ENCODE measurements at places on chromosomes 4 and X. TPM values are rescaled to one million over a fixed set of nuclear protein-coding genes. Genes with fewer than 3 reads are reported as not detected.

The NUP62CL gene
- 0.96 TPM for total RNA-seq

DNA sequence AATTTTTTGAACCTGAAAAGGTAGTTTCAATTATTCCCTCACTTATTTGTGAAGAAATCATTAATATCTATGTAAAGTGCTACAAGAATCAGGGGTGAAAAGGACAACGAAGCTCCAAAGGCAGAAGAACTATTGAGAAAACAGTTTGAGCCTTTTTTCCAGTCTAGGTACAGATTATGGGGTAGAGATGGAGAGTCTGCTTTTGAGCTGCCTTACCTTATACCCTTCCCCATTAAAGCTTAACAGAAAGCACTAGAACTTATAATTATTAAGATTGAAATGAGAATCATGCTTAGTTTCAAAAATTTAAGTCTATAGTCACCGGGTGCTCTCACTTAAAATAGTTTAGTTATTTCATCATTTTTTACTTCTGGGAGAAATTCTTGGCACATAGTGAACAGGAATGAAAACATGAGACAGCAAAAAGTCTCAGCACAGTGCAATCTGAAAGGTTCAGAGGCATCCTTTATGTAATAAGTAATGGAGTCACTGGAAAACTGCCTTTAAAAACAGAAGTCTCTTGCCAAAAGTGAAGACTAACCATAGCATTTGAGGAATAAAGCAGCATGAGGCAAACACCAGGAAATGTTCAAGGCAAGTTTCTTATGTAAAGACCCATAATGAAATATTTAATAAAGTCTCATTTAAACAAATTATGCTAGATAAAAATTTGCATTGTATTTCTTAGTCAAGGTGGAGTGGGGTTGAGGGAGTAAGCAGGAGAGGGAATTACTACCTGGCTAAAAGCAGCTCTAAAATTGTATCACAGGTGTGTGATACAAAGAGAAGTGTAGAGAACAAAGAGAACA, 5.1 kb upstream of the DCLK2 start:
- H3K4me3 ChIP-seq = no peak overlapping the region
- H3K27ac ChIP-seq = no peak overlapping the region
- DNase-seq = no peak
- no peaks in the 10 kb centered on the region for H3K36me3 ChIP-seq
- no peaks in the 10 kb centered on the region for H3K27me3 ChIP-seq

- no peaks in the 10 kb centered on the region for H3K36me3 ChIP-seq
- no peaks in the 10 kb centered on the region for H3K4me1 ChIP-seq
- H3K27me3 ChIP-seq = no peaks in the 10 kb centered on the region
- no peak overlapping the region for H3K27ac ChIP-seq
Observed at GRCh38 chrX:141904262-141904661, 568 bp downstream of the MAGEC1 start.

GRCh38 chr4:182451441-182451840, 208.2 kb downstream of the TENM3 start:
- H3K4me1 ChIP-seq = no peaks in the 10 kb centered on the region
- H3K4me3 ChIP-seq = no peak overlapping the region
- no peaks in the 10 kb centered on the region for H3K36me3 ChIP-seq
- DNase-seq = no peak
- no peaks in the 10 kb centered on the region for H3K27me3 ChIP-seq

- no peaks in the 10 kb centered on the region for H3K36me3 ChIP-seq
- no peak for DNase-seq
- no peak within 1 kb of the TSS for H3K4me3 ChIP-seq
- H3K4me1 ChIP-seq = no peaks in the 10 kb centered on the region
- no peak within 1 kb of the TSS for H3K27ac ChIP-seq
Observed at GRCh38 chrX:48835524-48836329, at the start of gene PCSK1N. Gene PCSK1N, minus strand, starts transcription at chrX:48835610. Its CDS starts 78 bp downstream, at chrX:48835532.

- peak within 1 kb of the TSS; percentile 60 for H3K4me3 ChIP-seq
- DNase-seq = peak; percentile 82
- no peaks in the 10 kb centered on the region for H3K36me3 ChIP-seq
- H3K4me1 ChIP-seq = no peaks in the 10 kb centered on the region
- no peaks in the 10 kb centered on the region for H3K27me3 ChIP-seq
Observed at GRCh38 chrX:51743179-51743957, at the start of gene GSPT2. Gene GSPT2, plus strand, starts transcription at chrX:51743442. Its CDS starts 185 bp downstream, at chrX:51743627.

DNA sequence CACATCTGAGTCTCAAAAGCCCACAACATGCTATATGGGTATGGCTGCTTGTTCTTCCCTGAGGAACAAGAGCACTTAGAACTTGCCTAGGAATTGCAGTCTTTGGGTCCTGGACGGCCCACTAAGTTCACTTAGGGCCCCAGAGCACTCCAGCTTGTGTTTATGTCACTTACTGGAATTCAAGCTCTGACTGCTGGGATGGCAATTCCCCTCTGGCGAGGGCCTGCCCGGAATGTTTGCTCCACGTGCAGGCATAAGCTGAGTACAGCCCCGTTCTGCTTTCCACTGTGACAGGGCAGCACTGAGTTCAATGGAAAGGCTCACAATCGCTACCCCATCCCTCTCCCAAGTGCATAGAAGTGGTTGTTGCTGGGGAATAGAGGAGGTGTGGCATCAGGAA, 25.9 kb upstream of the RASSF6 start:
- no peaks in the 10 kb centered on the region for H3K4me1 ChIP-seq
- no peaks in the 10 kb centered on the region for H3K27me3 ChIP-seq
- no peaks in the 10 kb centered on the region for H3K36me3 ChIP-seq

The CPZ gene
- 3.8 TPM for total RNA-seq

The GK gene
- 14.2 TPM for total RNA-seq

DNA sequence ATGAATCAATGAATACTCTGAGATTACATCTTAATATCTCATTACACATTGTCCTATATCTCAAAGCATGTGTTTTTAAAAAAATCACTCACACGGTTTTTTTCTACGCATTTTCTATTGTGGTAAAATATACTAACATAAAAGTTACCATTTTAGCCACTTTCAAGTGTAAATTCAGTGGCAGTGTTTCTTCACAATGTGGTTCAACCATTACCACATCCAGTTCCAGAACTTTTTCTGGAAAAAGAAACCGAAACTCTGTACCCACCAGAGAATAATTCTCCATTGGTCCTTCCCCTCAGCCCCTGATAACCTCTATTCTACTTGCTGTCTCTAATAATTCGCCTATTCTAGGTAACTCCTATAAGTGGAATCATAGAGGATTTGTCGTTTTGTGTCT, 35.3 kb upstream of the ACSL1 start:
- no peaks in the 10 kb centered on the region for H3K36me3 ChIP-seq
- no peak overlapping the region for H3K27ac ChIP-seq
- DNase-seq = no peak
- H3K27me3 ChIP-seq = no peaks in the 10 kb centered on the region

The NLRP2B gene
- 0.16 TPM for total RNA-seq

The GPRASP2 gene
- total RNA-seq = 10.7 TPM

- DNase-seq = no peak
- H3K27me3 ChIP-seq = no peaks in the 10 kb centered on the region
- H3K36me3 ChIP-seq = no peaks in the 10 kb centered on the region
- no peak overlapping the region for H3K4me3 ChIP-seq
- no peak overlapping the region for H3K27ac ChIP-seq
- H3K4me1 ChIP-seq = no peaks in the 10 kb centered on the region
Observed at GRCh38 chrX:40085102-40085551, 12.6 kb downstream of the BCOR start.

The PDCL2 gene
- total RNA-seq = not detected
